ENCODE measurements at places on chromosomes 1 and 21. TPM values are rescaled to one million over a fixed set of nuclear protein-coding genes. Genes with fewer than 3 reads are reported as not detected.

The RXFP4 gene
- not detected for total RNA-seq

The KRTAP12-2 gene
- not detected for total RNA-seq

The RNF186 gene
- not detected for total RNA-seq

The LDLRAD2 gene
- total RNA-seq = not detected

The PCP4L1 gene
- total RNA-seq = not detected
